Pons (tissue), 1 donor: ENCODE measurements at places on chromosomes 5 and 9.

GRCh38 chr5:67188274-67189078 lies 8.1 kb downstream of the CD180 start:
- no peak for DNase-seq

GRCh38 chr9:71729816-71730526 lies 38.3 kb downstream of the CEMIP2 start:
- no peak for DNase-seq

- no peak for DNase-seq
These were observed 22.9 kb upstream of the ASS1 start for GRCh38 chr9:130421802-130422276.

GRCh38 chr5:78041805-78042204 lies 252.7 kb downstream of the AP3B1 start:
- no peak for DNase-seq

- DNase-seq = no peak
These were observed 142.7 kb upstream of the ADAMTSL1 start for GRCh38 chr9:18331310-18331684.

DNA sequence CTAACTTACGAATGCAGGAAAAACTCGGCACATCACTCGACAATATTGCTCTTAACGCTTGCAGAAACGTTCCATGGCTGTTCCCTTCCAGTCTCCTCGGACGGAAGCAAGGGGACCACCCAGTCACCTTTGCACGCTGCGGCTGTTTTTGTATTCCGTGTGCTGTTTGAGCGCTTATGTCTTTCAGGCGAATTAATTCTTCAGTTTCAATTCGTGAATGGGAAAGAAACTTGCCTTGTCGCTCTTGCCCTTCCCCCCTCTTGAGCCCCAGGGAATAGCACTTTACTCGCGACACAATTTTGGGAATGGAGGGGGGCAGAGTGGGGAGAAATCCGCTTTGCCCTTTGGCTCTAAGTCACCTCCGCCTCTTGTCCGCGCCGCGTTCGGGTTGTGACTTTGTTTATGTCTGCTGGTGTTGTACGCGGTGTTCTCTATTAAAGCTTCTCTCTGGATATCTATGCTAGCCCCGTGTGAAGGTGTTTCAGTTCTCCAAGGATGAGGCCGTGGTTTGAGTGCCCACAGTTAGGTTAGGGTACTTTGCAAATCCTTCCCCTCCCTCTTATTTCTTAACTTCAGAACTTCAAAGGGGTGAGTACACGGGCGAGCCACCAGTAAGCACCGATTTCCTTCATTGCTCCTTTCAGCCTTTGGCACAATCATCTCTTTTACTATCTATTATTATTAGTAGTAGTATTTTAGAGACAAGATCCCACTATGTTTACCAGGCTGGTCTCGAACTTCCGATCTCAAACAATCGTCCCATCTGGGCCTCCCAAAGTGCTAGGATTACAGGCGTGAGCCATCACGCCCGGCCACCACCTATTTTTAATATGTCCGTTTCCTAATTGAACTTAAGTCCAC lies 2.7 kb downstream of the FOXB2 start:
- no peak for DNase-seq

DNA sequence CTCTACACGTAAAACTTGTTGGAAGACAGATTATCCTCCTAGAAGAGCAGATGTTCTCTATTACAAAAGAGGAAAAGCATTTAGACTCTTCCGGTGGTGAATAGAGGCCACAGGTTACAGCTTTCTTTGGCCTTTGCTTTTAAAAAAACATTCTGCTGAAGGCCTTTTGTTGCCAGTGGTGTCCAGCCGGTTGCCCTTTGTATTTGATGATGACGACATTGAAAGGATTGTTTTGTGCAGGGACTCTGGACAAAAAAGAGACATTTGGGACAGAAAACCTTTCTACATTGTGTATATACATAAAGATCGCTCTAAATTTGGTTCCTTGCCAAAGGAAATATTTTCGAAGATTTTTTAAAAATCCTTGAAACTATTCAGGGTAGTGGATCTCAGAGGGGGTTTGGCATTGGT lies 180.3 kb downstream of the C9orf152 start:
- peak; percentile 69 for DNase-seq

- DNase-seq = no peak
These were observed 654 bp downstream of the PURA start for GRCh38 chr5:140114341-140115185.

DNA sequence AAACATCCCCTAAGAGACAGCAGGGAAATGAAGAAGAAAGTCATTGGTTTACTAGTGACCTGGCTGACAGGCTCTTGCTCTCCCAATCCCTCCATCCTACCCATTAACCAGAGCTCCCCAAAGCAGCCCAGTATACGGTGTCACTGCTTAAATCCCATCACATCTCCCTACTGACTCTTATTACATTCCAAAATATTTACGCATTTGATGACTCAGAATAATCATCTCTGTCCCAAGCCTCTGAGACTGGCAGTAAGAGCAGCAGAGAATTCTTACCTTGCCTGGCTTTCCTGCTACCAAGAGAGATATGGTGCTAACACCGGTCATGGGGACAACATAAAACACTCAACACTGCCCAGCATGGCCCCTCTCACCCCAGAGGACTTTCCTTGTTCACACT lies 20.2 kb upstream of the WHRN start:
- no peak for DNase-seq

- DNase-seq = no peak
These were observed 38.6 kb downstream of the HMGCS1 start for GRCh38 chr5:43274435-43275114.

- no peak for DNase-seq
These were observed 182.1 kb downstream of the FAM170A start for GRCh38 chr5:119811458-119811857.

- DNase-seq = peak; percentile 95
These were observed 232.3 kb upstream of the TBCA start for GRCh38 chr5:78008356-78008967.

GRCh38 chr5:144487761-144488160 lies 317.1 kb downstream of the KCTD16 start:
- DNase-seq = no peak

DNA sequence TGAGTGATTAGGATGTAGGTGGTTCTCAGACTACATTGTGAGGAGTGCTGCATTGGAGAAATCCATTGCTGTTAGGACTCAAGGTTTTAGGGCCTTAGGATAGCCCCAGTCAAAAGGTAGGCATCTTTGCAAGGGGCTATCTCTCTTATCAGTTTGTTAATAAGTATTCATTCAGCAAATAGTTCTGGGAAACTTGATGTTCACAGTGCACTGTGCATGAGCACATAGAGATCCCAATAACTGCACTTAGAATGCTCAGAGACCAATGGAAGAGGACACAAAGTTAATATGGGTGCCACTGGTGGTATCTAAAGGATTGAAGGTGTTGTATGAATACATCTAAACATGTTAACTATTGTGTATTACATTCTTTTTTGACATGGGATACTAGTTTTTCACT lies 131.4 kb downstream of the KIF4B start:
- DNase-seq = no peak

GRCh38 chr5:32170303-32171151 lies 3.6 kb downstream of the GOLPH3 start:
- DNase-seq = no peak

- no peak for DNase-seq
These were observed 139.9 kb downstream of the GADD45G start for GRCh38 chr9:89744730-89745129.

DNA sequence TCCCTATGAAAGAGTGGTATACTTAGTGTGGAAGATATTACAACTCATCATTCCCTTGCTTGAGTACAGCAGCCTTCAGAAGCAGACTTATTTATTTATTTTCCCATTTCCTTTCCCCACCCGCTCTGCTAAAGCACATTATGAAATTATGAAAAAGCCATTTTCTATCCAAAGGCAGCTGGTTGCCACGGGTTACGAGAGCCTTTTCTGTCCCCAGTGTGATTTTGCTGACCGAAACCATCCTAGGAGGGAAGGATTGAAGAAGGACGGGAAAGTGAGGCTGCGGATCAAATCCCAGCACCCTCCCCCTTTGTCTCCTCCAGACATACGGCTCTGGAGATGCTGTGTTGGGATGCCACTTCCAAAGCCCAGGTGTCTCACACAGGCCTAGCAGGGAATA lies 246.9 kb downstream of the TLR4 start:
- no peak for DNase-seq

- DNase-seq = no peak
These were observed 181.8 kb upstream of the ELL2 start for GRCh38 chr5:96143450-96143849.

GRCh38 chr9:114180696-114181606 lies 25.6 kb downstream of the COL27A1 start:
- DNase-seq = no peak

- DNase-seq = no peak
These were observed 144.5 kb downstream of the AOPEP start for GRCh38 chr9:94870793-94871558.

GRCh38 chr5:167967494-167968177 lies 323.8 kb upstream of the WWC1 start:
- DNase-seq = no peak

- peak; percentile 61 for DNase-seq
These were observed 33.0 kb downstream of the FKBP15 start for GRCh38 chr9:113187929-113188595.

DNA sequence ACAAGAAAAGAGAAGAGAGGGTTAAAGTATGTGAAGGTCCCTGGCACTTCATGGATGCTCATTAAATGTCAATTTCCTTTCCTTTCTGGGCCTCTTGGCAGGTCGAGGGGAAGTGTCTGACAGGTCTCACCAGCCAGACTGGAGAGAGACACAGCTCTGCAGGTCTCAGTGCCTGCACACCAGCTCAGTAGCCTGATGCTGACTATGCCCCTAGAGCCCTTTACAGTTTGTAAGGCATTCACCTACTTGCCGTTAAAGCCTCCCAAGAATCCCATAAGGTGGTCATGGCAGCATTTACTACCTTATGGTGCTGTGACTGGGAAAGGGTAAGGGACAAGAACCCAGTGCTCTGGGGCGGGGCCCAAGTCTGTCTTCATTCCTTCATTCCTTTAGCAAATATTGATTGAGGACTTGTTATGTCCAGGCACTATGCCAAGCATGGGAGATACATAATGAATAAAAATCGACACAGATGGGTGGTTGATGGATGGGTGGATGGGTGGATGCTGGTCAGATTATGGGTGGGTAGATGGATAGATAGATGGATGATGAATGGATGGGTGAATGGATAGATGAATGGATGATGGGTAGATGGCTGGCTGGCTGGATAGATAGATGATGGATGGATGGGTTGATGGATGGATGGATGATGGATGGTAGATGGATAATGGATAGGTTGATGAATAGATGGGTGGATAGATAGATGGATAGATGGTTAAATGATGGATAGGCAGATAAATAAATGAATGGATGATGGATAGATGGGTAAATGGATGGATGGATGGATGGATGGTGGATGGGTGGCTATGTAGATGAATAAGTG lies 21.3 kb upstream of the KIF12 start:
- no peak for DNase-seq

GRCh38 chr9:93143830-93144530 lies 9.9 kb upstream of the NINJ1 start:
- DNase-seq = peak; percentile 98

GRCh38 chr5:35672995-35673394 lies 55.3 kb downstream of the SPEF2 start:
- no peak for DNase-seq

GRCh38 chr5:138528208-138528607 lies 14.8 kb downstream of the ETF1 start:
- DNase-seq = no peak

GRCh38 chr5:176734756-176735342 lies 75.5 kb upstream of the UNC5A start:
- no peak for DNase-seq

GRCh38 chr9:72946821-72947220 lies 6.0 kb downstream of the ALDH1A1 start:
- DNase-seq = no peak

GRCh38 chr9:13957089-13957488 lies 356.9 kb downstream of the NFIB start:
- no peak for DNase-seq

- no peak for DNase-seq
These were observed 62.2 kb upstream of the SLC2A8 start for GRCh38 chr9:127334725-127335124.

DNA sequence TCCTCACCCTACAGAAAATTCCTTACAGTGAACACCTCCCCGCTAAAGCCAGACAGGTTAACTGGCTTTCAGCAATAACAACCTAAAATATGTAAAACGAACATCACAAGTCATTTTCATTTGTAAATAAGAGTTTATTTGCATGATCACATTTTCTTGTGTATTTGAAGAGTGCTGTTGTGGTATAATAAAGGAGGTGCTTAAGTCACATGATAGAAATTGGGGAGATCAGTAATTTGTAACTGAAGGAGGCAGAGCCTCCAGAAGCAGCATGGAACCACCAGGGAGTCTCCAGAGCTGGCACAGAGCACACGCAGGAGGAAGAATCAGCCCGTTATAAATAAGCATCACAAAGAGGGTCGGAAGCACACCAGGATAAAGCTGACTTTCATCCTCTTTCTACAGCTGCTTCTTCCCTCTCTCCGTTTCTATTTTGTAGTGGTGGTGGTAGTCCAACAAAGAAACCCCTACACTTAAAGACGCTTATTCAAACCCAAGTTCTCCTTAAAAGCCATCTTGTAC lies 210.6 kb downstream of the MAPKAP1 start:
- no peak for DNase-seq

DNA sequence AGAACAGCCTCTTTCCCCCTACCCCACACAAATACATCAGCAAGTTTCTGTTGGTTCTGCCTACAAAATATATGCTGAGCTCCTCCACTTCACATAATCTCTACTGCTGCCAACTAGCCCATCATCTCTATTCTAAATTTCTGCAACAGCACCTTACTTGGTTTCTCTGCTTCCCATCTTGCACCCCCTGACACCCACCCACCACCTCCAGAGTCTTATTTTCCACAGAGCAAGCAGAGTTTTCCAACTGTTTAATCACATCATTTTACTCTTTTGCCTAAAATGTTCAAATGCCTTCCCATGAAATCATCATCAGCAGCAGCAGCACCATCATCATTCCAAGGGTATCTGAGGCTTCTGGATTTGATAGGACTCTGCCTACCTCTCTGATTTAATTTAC lies 295.7 kb downstream of the CTNND2 start:
- DNase-seq = no peak

DNA sequence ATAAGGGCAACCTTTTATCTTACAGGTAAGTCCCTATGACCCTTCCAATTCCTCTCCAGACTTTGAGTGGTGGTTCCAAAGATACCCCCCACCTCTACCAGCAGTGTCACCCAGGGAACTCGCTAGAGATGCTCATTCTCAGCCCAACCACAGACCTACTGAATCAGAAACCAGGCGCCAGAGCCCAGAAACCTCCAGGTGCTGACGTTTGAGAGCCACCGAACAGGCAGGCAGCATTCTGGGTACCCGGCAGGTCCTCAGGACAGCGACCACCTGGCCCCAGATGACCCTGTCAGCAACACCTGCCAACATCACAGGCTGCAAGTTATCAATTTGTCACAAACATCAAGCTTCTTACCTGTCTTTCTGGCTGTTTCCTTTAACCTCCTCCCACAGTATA lies 19.5 kb downstream of the RAPGEF1 start:
- no peak for DNase-seq

DNA sequence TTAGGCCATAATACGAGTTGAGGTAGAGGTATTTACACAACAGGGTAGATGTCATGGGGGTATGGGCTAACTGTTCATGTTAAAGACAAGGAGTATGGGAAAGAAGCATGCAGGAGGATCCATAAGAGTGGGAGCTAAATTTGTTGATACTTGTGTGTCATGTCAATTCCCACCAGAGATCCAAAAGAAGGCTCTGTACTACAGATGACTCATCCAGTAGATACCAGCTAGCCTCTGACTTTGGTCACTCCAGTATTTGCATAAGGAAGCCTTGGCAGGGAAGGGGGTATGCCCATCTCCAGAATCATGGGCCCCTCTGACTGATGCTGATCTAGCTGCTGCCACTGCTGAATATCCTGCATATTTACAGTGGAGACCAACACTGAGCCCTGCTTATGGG lies 743.7 kb upstream of the GRAMD2B start:
- no peak for DNase-seq
